ENCODE measurements at places on chromosomes 16 and 17.

DNA sequence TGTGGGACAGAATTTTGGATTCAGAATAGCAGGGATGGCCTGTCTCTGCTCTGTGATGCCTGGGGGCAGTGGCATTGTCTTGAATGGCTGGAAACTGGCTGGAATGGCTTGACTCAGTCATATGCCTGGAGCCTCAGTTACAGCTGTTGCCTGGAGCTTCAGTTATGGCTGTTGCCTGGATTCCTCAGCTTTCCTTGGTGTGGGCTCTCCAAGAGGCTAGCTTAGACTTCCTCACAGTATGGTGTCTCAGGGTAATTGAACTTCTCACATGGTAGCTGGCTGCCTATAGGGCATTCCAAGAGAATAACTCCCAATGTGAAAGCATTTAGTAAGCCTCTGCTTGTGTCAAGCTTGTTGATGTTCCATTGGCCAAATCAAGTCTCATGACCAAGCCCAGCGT lies 21.1 kb downstream of the KRT23 start:
- no peak for DNase-seq

- no peak for DNase-seq
These were observed 21.2 kb upstream of the MTSS2 start for GRCh38 chr16:70706948-70707465.

DNA sequence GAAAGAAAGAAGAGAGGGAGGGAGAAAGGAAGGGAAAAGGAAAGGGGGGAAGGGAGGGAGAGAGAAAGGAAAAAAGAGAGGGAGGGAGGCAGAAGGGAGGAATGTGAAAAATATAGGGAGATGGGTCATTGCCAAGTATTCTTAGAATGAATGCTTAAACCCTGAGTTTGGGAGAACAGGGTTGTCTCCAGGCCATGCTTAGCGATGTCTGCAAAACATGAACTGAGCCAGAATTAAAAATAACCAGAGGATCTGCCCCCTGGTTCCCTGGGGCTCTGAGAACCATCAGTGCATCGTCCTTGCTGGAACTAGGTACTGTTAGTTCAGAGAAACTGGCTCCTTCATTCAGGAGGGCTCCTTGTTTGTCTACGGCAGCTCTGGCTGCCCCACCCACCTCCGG lies 170.4 kb downstream of the IRX5 start:
- DNase-seq: no peak

DNA sequence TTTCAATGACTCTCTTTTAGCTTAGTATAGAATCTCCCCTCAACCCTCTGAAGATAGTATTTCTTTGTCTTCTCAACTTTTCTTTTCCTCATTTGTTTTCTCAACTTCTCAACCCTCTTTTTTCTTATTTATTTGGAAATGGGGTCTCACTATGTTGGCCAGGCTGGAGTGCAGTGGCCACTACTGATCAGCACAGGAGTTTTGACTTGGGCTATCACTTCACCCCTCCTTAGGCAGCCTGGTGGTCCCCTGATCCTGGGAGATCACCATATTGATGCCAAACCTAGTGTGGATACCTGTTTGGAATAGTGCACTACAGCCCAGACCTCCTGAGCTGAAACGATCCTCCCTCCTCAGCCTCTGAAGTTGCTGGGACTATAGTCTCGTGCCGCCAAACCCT lies 79.8 kb downstream of the PITPNC1 start:
- DNase-seq: no peak

GRCh38 chr17:58273453-58274104 lies 7.2 kb downstream of the MPO start:
- DNase-seq: no peak

- peak; percentile 37 for DNase-seq
These were observed 155.6 kb upstream of the PLCG2 start for GRCh38 chr16:81623365-81624102.

Measured in stimulated activated CD8-positive, alpha-beta memory T cell treated with anti-CD3 and anti-CD28 coated beads, Interleukin-12 subunit alpha, Interleukin-12 subunit beta, amount 100 ng/mL, for 1 hour (primary cell).